Peyer's patch (tissue), 4 donors: ENCODE measurements at places on chromosomes 12 and 14. TPM values are rescaled to one million over a fixed set of nuclear protein-coding genes. Genes with fewer than 3 reads are reported as not detected.

The SOAT2 gene
- 34.5 TPM for total RNA-seq

DNA sequence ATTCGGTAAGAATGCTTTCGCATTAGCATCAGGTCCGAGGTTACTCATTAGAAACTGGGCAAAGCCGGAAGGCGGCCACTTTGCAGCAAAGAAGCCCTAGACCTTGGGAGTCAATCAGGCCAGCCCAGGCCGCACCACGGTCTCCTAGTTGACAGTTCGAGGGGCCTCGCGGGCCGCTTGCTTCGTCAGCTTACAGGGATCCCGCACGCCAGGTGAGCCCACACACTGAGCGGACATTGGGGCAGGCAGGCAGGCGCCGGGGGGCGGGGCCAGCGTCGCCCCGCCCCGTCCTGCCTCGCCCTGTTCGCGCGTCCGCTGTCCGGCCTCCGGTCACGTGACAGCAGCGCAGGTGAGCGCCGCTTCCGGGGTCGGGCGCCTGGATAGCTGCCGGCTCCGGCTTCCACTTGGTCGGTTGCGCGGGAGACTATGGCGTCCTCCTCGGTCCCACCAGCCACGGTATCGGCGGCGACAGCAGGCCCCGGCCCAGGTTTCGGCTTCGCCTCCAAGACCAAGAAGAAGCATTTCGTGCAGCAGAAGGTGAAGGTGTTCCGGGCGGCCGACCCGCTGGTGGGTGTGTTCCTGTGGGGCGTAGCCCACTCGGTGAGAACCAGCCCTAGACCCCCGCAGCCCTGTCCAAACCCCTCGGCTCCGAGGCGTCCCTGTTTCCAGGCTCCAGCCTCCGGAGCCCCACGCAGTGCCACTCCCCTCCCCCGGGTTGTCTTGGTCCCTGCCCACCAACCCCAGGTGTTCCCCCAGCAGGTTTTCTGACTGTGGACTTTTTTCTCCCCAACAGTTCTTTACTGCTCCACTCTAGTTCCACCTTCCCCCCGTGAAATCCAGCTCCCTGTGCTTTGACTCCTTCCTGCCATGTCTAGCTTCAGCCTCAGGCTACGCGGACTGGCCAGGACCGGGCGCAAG lies at the start of gene PIP4K2C:
Gene PIP4K2C, plus strand, starts transcription at position 329 of the 918 bp plus-strand sequence. Its CDS starts 98 bp downstream, at position 427.
- DNase-seq, result peak; percentile 91

The ACSS3 gene
- 4.9 TPM for total RNA-seq

GRCh38 chr14:26663506-26663905 lies 65.7 kb upstream of the NOVA1 start:
- no peak for DNase-seq

The KRT83 gene
- total RNA-seq, result not detected

The MANSC4 gene
- not detected for total RNA-seq

DNA sequence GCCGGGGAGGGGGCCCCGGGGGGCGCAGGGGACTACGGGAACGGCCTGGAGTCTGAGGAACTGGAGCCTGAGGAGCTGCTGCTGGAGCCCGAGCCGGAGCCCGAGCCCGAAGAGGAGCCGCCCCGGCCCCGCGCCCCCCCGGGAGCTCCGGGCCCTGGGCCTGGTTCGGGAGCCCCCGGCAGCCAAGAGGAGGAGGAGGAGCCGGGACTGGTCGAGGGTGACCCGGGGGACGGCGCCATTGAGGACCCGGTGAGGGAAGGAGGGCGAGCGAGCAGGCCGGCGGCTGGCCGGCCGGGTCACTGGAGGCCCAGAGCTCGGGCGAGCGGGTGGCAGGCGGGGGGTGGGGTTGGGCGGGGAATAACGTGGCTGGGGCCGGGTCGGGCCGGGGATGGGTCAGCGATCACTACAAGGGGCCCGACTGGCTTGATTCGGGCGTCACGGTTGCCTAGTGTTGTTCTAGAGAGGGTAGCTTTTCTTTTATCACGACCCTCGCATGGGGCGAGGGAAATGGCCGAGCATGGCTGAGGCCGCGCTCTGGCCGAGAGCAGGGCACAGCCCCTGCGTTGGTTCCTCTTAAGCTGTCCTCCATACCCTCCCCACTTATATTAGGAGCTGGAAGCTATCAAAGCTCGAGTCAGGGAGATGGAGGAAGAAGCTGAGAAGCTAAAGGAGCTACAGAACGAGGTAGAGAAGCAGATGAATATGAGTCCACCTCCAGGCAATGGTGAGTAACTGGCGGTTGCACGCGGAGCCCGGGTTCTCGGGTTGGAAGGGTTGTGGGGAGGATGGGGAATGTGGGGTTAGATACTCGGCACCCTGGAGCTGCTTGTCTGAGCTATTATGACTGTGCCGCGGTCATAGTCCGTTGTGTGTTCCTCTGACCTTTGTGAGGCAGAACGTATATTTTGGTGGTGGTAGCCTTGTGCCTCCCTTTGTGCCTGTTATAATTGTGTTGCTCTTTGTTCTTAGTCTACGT lies 603 bp downstream of the PABPN1 start:
- peak; percentile 27 for DNase-seq

The FBLN5 gene
- 30.5 TPM for total RNA-seq

GRCh38 chr12:67957383-67957782 lies 31.9 kb upstream of the IFNG-AS1 start:
- DNase-seq, result no peak

The KRT2 gene
- 0.47 TPM for total RNA-seq

The AKAP6 gene
- total RNA-seq, result 21.5 TPM

- DNase-seq, result no peak
Measured at GRCh38 chr14:58557242-58557641, 80.5 kb upstream of the DACT1 start.

DNA sequence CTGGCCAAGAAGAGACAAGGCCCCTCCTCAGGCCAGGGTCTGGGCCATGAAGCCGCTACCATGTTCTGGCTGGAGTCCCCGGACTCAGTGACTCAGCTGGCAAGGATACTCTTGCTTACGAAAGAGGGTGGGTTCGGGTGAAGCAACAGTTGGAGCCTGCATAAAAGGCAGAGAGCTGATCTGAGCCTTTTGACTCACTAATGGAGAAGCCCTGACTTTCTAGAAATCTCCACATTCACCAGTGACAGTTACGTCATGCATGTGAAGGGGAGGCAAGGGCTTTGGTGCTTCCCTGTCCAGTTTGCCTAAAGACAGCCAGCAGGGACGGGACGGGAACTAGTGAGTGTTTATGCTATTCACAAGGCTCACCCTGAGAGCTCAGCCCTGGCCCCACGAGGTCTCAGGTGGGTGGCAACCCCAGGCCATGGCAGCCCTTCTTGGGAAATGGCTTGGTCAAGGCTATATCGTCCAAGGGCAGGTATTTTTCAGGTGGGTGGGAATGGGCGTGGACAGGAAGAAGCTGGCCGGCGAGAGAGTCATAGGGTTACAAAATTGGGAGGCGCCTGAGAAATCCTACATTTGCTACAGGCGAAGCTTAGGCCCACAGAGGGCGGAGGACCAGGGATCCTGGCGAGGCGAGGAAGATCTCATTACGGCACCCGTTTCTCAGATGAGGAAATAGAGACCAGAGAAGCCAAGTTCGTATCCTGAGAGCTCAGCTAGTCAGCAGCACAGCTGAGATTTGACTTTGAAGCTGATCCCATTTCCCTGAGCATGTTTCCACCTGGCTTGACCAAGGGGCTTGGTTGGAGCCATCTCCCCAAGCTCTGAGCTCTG lies 314.6 kb downstream of the BCL11B start:
- DNase-seq, result no peak

The OR4K13 gene
- total RNA-seq, result not detected

The RAD51AP1 gene
- total RNA-seq, result 3.2 TPM

DNA sequence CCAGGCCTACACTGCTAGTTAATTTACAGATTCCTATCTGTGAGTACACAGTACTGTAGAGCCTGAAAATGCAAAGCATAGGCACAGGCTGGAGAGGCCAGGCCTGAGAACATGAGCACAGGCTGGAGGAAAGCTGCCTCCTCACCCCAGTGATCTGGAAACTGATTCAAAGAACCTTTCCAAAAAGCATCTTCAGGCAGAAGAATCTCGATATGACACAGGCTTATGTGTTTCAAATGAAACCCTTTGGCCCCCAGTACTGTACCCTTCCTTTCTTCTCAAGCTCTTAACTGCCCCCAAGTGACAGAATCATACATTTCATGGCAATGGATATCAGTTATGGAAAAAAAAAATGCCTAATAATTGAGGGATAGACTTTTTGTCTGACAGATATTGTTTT lies 122.0 kb downstream of the KCNC2 start:
- no peak for DNase-seq

DNA sequence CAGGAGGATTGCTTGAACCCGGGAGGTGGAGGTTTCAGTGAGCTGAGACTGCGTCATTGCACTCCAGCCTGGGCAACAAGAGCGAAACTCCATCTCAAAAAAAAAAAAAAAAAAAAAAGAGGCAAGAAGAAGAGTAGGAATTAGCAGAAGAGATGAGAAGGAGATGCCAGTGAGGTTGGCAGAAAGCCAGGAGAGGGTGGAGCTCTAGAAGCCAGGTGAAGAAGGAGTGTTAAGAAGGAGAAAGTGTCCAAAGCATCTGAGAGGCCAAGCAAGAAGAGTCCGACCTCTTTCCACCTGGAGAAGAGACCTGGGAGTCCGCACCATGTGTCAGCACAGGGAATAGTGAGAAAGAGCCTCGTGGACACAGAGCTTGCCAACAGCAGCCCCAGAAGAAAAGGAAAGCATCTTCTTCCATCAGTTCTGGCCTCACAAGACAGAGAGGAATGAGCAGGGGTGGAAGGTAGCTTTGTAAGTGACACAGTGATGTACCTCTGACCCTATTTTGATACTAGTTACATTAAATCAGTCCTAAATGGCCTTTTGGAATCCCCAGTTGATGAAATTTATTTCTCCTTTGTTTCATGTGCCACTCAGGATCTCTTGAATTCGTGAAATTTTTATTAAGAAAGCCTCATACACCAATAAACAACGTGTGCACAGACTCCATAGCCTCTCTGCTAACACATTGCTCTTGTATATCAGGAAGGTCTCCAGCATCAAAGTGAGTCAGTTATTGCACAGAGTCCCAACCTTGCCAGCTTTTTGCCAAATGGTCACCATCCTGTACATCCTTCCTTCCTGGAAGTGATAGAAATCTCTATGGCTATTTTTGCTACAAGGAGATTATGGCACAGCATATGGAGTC lies 70.6 kb downstream of the SAMD4A start:
- DNase-seq, result no peak

- DNase-seq, result no peak
Measured at GRCh38 chr12:42979746-42980145, 390.2 kb upstream of the PRICKLE1 start.

DNA sequence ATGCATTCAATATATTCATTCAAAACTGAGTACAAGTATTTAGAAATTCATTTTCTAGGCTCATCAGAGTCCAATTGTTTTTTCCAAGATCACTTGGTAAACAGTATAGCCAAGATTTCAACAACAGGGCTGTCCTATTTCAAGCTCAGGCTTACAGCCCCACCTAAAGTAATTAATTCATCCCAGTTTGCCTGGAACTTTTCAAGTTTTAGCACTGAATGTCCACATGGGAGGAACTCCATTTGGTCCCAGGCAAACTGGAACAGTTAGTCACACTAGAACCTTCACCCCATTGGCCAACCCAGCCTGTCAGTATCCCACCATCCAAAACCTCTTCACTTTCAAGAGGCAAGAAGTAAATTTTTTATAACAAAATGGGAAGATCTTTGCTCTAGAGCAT lies 210.9 kb downstream of the DPY19L2 start:
- no peak for DNase-seq

DNA sequence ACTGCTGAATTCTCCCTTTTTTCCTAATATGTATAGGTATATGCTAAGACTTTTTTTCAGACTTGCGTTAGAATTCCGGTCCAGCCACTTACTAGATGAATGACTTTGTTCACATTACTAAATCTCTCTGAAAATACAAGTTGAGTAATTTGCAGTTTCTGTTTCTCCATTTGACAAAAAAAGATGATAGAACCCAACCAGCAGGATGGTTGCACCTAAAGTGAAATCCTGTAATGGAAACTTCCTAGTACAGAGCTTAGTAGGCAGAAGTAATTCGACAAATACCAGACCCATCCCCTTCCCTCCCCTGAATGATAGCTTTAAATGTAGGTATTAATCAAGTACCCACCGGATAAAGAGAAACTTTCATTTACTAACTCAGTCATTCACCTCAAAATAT lies 113.6 kb upstream of the RAP1B start:
- DNase-seq, result no peak

- no peak for DNase-seq
Measured at GRCh38 chr12:81758421-81759189, 545 bp downstream of the PPFIA2 start.

- no peak for DNase-seq
Measured at GRCh38 chr12:132512197-132513069, 22.5 kb downstream of the FBRSL1 start.

DNA sequence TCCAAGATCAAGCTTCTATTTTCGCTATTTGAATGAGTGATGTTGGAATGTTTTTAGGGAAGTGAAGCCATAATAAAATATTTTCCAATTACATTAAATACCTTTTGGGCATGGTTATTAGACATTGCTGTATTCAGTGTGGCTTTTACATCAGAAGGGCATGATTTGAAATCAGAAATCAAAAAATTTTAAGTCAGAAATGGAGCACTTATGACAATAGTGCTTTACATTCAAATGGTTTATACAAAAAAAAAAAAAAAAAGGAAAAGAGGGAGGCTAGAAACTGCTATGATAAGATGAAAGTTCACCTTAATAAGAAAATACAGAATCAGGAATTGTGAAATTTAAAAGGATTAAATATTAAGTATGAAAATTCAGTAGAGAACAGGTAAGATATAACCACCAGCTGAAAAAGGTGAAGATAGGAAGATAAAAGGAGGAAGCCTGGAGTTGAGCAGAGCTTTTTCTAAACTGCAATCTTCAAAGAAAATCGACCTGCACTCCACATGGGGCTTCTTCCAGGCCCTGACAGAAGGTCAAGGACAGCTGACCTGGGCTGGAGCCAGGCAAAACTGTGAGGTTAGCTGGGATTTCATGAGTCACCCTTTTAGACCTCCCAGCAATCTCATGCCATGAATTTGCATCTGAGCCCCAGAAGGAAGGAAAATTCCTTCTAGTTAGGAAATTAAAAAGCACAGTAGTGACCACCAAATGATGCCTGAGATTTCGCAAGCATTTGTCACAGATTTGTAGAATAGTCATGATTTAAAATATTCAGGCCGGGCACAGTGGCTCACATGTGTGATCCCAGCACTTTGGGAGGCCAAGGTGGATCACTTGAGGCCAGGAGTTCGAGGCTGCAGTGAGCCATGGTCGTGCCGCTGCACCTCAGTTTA lies 23.4 kb upstream of the BMP4 start:
- no peak for DNase-seq

The CLEC2B gene
- total RNA-seq, result 3.3 TPM

- DNase-seq, result no peak
Measured at GRCh38 chr14:91116913-91117588, 3.2 kb downstream of the DGLUCY start.

GRCh38 chr12:131159660-131160059 lies 206.0 kb downstream of the ADGRD1 start:
- no peak for DNase-seq

GRCh38 chr12:58026897-58027891 lies 85.8 kb downstream of the ATP23 start:
- no peak for DNase-seq

DNA sequence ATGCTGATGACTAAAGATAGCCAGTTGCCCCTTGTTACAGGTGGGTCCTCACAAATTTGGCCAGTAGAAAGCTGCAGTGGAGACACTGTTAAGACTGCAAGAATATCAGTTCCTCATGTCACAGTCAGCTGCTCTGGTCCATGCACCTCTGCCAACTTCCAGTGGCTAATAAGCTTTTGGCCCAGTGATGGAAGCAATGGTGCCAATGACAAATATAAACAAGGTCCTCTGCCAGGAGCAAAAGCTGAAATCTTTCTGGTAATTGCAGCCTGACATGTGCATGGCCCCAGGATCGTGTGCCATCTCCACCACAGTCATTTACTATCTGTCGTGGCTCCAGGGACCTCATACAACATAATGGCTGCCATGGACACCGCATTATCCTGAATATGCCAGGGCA lies 85.4 kb upstream of the TMEM260 start:
- DNase-seq, result no peak

- no peak for DNase-seq
Measured at GRCh38 chr14:102430212-102430908, 67.6 kb downstream of the TECPR2 start.
